ENCODE measurements at places on chromosomes 13 and 19.
A peak's percentile ranks its signal among the peaks of the same experiment; 100 is the strongest.

- peak; percentile 76 for DNase-seq
These were observed 722 bp downstream of the COLGALT1 start for GRCh38 chr19:17555929-17556813.

GRCh38 chr19:5479958-5480357, 24.7 kb downstream of the ZNRF4 start:
- DNase-seq: no peak

- DNase-seq: peak; percentile 82
These were observed 12.7 kb downstream of the ARHGAP45 start for GRCh38 chr19:1079566-1080111.

GRCh38 chr13:97030705-97031452, 36.6 kb upstream of the OXGR1 start:
- no peak for DNase-seq

GRCh38 chr13:57311009-57311586, 144.1 kb downstream of the PRR20E start:
- no peak for DNase-seq

DNA sequence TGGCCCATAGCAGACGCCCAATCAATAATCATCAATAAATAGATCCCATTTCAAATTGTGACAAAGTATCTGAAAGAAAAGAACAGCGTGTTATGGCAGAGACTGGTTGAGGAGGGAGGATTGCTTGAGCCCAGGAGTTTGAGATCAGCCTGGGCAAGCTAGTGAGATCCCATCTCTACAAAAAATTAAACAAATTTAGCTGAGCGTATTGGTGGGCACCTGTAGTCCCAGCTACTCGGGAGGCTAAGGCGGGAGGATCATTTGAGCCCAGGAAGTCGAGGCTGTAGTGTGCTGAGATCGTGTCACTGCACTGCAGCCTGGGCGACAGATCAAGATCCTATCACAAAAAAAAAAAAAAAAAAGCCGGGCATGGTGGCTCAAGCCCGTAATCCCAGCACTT, 6.4 kb upstream of the GNA11 start:
- no peak for DNase-seq

DNA sequence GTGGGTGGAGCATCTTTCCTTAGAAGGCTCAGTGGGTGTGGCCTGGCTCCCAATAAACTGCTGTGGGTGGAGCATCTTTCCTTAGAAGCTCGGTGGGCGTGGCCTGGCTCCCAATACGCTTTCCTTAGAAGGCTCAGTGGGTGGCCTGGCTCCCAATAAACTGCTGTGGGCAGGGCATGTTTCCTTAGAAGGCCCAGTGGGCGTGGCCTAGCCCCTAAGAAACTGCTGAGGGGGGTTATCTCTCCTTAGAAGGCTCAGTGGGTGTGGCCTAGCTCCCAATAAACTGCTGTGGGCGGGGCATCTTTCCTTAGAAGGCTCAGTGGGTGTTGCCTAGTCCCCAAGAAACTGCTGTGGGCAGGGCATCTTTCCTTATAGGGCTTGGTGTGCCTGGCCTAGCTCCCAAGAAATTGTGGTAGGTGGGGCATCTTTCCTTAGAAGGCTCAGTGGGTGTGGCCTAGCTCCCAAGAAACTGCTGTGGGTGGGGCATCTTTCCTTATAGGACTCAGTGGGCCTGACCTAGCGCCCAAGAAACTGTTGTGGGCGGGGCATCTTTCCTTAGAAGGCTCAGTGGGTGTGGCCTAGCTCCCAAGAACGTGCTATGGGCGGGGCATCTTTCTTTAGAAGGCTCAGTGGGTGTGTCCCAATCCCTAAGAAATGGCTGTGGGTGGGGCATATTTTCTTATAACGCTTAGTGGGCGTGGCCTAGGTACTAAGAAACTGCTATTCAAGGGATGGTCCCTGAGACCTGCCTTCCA, 10.3 kb downstream of the HSH2D start:
- DNase-seq: no peak

- no peak for DNase-seq
These were observed 754.8 kb upstream of the SLITRK6 start for GRCh38 chr13:86554066-86554465.

- DNase-seq: no peak
These were observed 39.3 kb downstream of the TM9SF2 start for GRCh38 chr13:99540530-99540929.

GRCh38 chr13:98533912-98534311, 43.0 kb downstream of the STK24 start:
- no peak for DNase-seq

- DNase-seq: peak; percentile 55
These were observed 815 bp downstream of the MAP3K10 start for GRCh38 chr19:40191836-40192646.

GRCh38 chr13:94020833-94021232, 458.6 kb downstream of the DCT start:
- DNase-seq: no peak

- DNase-seq: peak; percentile 52
These were observed 603 bp downstream of the TM9SF2 start for GRCh38 chr13:99501848-99502301.

- DNase-seq: no peak
These were observed 160.1 kb downstream of the MYO16 start for GRCh38 chr13:108789476-108789875.

GRCh38 chr13:113845055-113845454, 18.8 kb downstream of the GAS6 start:
- DNase-seq: no peak

GRCh38 chr13:76903544-76904162, 17.4 kb upstream of the KCTD12 start:
- DNase-seq: peak; percentile 67

DNA sequence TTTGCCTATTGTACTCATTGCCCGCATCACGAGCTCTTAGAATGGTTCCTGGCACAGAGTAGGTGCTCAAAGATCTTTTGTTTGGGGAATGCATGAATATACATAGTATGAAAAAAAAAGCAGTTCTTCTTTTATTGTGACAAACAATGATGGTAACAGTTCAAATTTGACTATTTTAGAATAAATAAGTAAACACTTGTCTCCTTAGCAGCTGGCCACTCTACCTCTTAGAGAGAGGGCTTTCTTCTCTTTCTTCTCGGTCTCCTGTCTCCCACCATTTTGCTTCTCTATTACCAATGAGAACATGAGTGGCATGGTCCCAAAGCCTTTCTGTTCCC, 639 bp upstream of the SLAIN1 start:
- no peak for DNase-seq

DNA sequence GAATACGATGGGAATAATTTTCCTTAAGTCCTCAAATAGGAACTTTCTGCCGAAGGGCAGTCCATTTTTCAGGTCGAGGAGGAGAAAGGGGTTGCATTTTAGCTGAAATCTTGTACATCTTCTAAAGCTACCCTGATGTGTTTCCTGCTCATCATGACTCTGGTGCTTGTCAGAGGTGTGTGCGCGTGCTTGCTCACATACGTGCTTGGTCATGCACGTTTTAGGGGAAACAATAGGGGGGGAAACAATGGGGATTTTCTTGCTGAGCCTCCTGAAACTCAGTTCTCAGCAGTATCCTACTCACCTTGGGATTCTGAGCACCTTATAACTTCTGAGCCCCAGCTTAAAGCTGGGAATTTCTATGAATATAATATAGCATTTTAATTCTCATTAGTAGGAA, 44.7 kb downstream of the TM9SF2 start:
- no peak for DNase-seq

- DNase-seq: no peak
These were observed 8.9 kb upstream of the AMER2 start for GRCh38 chr13:25180775-25181537.

- DNase-seq: no peak
These were observed 5.8 kb downstream of the KRTDAP start for GRCh38 chr19:35484252-35485036.

- no peak for DNase-seq
These were observed 22.7 kb downstream of the POP4 start for GRCh38 chr19:29628661-29629385.

- no peak for DNase-seq
These were observed 399.1 kb upstream of the SPRY2 start for GRCh38 chr13:80740071-80740470.

All from activated T-cell treated with anti-CD3 and anti-CD28 coated beads, Interleukin-2, amount 50 U/mL, for 24 hours (primary cell).